ENCODE measurements at places on chromosomes 3 and 15.

DNA sequence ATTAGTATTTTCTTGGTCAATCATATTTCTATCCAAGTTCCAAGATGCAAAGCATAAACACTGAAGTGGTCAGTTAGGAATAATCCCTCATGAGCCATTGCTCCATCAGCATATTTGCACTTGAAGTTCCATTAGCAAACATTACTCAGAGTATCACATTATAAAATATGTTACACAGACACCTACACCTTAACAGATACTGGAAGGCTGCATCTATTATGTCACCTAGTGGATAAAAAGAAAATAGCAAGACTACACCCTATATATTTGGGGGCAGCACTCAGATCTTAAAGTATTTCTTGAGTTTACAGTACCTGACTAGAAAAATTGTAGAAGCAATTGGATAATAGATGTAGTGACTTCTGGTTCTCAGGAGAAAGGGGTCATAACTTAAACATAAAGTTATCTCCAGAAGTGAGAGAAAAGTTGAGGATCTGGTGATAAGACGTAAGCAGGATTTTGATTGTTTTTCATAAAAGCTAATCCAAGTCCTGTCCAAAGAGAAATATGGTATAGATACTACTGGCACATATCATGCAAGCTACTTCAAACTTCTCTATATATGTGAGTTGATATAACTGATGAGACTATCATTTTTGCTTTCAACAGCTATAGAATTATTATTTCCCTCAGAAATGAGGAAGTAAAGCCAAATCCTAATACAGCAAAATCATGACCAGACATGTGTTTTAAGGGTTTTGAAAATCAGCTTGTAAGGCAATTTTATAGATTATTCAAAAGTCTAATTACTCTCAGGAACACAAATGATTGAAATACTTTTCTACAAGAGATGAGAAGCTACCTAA, 422.2 kb downstream of the GBE1 start:
- H3K4me1 ChIP-seq: peaks cover 4% of the 10 kb centered on the region
- no peaks in the 10 kb centered on the region for H3K27me3 ChIP-seq
- no peaks in the 10 kb centered on the region for H3K36me3 ChIP-seq
- H3K27ac ChIP-seq: no peak overlapping the region
- DNase-seq: no peak

GRCh38 chr3:187360596-187360995, 7.6 kb upstream of the RTP4 start:
- peak overlapping the region; percentile 22 for H3K4me3 ChIP-seq
- H3K36me3 ChIP-seq: no peaks in the 10 kb centered on the region
- H3K27ac ChIP-seq: peak overlapping the region; percentile 82
- H3K27me3 ChIP-seq: no peaks in the 10 kb centered on the region
- DNase-seq: no peak

DNA sequence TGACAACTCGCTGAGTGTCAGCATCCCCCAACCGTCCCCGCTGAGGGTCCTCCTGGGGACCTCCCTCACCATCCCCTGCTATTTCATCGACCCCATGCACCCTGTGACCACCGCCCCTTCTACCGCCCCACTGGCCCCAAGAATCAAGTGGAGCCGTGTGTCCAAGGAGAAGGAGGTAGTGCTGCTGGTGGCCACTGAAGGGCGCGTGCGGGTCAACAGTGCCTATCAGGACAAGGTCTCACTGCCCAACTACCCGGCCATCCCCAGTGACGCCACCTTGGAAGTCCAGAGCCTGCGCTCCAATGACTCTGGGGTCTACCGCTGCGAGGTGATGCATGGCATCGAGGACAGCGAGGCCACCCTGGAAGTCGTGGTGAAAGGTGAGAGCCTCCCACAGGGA, 35.4 kb downstream of the ACAN start:
- H3K27me3 ChIP-seq: no peaks in the 10 kb centered on the region
- H3K4me1 ChIP-seq: no peaks in the 10 kb centered on the region
- H3K27ac ChIP-seq: no peak overlapping the region

- no peak for DNase-seq
- H3K4me1 ChIP-seq: no peaks in the 10 kb centered on the region
- no peak overlapping the region for H3K27ac ChIP-seq
- H3K4me3 ChIP-seq: no peak overlapping the region
These were observed 454.6 kb upstream of the ARPP21 start for GRCh38 chr3:35184775-35185174.

Measured in endodermal cell (in vitro differentiated cells).